ENCODE measurements at places on chromosomes 7 and 10.
A peak's percentile ranks its signal among the peaks of the same experiment; 100 is the strongest.

- DNase-seq = no peak
Measured at GRCh38 chr7:98137826-98138151, 31.1 kb downstream of the LMTK2 start.

DNA sequence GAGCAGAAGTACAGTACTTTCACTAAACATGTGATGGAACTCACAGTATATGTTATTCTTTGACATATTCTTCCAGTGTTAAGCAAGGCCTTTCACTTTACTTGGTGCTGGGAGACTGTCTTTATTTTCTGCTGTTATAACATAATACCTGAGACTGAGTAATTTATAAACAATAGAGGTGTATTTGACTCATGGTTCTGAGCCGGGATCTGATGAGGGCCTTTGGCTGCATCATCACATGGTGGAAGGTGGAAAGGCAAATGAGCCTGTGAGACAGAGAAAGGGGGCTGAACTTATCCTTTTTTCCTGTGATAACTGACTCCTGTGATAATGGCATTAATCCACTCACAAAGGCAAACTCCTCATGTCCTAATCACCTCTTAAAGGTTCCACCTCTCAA lies 1.4 kb downstream of the SUPV3L1 start:
- no peak for DNase-seq

DNA sequence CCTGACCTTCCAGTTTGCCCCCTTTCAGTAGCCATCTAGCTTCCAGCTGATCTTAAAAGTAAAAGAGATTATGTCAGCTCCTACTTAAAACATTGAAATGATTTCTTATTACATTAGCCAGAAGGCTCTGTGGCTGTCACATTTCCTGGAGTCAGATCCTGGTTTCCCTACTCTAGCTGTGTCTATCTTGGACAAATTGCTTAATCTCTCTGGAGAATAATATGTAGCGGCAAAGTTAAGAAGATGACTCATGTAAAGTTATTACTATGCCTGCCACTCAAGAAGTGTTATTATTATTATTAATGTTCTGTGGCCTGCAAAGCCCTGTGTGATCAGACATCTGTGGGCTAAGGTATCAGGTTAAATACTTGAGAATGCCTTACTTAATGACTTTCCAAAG lies 107.2 kb downstream of the RUNDC3B start:
- no peak for DNase-seq

- no peak for DNase-seq
Measured at GRCh38 chr10:104735036-104735756, 94.1 kb downstream of the SORCS3 start.

DNA sequence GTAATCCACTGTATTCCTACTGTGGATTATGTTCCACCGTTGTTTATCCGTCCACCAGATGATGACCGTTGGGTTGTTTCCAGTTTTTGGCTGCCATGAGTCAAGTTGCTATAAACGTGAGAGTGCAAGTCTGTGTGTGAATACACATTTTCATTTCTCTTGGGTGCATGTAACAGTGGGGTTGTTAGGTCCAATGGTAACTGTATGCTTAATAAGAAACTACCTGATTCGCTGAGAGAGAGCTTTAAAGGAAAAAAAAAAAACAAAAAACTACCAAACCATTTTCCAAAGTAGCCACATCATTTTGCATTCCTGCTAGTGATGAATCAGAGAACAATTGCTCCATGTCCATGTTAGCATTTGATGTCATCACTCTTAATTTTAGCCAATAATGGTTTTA lies 15.9 kb downstream of the UBN2 start:
- no peak for DNase-seq

DNA sequence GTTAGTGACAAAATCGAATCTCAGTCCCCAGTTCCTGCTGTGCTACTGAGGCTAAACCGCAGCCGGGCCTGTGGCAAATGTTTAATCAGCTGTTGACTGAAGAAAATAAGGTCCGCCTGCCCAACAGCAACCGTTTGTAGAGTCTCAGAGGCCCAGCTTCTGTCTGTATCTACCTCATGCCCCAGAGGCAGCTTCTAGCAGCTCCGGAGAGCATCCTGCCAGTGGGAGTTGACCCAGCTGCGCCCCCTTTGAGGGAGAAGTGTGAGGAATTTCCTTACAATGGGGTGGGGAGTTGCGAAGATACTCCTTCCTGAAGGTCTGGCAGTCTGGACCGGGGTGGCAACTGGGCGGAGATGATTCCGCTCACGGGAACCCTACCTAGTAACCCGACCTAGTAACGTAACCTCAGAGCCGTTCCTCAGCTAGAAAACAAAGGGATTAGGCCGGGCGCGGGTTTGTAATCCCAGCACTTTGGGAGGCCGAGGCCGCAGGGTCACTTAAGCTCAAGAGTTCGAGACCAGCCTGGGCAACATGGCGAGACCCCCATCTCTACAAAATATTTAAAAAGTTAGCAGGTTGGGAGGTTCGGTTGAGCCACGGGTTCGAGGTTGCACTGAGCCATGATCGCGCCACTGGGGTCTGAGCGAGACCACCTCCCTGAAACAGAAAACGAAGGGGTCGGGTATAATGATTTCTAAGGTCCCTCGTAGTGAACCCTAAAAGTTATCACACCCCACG lies 846 bp upstream of the ZNF775 start:
- peak; percentile 39 for DNase-seq

DNA sequence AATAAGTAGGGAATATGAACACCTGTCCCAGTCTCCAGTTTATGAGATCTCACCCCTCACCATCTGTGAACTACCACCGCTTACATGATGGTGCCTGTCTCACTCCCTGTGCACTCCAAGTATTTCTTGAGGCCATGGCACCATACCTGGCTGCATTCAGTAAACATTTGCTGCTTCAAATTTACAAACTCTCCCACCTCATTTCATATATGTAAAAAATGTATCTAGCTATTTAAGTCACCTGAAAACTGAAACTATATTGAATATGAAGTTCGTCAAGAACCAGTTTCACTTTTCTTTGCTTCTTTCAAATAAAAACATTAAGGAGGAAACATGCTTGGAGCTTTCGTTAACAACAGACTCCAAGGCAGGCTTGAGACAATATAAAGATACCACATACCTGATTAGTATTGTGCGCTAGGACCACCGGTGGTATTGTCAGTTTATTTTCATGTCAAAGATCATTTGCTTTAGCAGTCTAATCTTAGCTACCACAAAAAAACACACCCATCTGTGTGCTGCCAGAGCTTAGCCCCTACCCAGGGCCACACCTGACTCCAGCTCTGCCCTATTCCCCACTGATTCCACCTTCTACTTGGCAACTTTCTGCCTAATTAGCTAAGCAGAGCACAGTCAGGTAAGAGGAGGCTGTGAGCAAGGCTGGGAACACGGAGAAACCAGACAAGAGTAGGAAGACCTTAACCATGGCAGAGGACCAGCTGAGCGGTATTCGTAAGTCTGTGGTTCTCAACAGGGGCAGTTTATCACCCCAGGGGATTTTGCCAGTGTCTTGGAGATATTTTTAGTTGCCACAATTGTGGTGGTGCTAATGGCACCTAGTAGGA lies 92.0 kb downstream of the ZFAND4 start:
- peak; percentile 15 for DNase-seq

DNA sequence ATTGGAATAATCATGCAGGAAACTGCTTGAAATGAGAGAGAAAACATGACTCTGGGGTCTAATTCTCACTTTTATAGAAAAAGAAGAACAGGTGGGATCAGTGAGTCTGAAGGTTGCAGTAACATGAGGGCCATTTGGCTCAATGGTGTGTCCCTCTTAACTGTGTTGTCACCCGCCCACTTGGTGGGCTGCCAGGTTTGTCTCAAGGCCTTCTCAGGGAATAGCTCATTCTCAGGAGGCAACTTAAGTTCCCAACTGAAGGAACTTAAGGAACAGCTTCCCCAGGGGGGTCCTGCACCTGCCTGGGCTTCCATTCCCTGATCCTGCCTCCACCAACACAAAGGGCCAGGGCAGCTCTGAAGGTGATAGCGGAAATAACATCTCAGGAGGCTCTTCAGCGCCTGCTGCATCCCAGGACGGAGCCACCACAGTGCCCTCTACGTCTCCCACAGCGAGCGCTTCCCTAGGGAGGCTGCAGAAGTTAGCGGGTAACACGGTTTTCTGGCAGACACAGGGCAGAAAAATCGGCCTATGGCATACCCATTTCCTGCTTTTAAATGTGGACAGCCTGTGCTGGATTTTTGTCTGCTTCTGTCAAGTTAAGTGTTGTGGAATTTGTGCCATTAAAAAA lies 88.8 kb downstream of the ZRANB1 start:
- no peak for DNase-seq

GRCh38 chr10:131547129-131547799 lies 235.7 kb upstream of the TCERG1L start:
- DNase-seq = no peak

DNA sequence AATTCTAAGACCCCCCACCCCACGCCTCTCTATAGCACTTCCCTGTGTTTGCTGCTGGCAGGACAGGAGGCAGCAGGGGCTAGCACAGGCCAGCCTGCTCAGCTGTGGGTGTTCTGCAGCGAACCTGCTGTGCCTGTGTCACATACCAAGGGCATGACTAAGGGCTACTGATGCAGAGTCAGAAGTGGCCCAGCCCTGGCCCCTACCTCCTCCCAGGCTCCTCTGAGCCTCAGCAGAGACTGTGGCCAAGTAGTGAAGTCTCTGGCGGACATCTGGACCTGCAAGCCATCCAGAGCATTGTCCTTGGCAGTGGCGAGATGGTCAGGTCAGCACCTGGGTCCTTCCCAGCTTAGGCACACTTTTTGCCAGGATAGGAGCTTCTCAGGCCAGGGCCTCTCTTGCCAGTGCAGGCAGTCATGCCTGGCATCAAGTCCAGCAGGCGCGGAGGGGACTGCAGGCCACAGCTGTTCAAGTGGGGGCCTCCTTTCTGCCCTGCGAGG lies 116.3 kb upstream of the RET start:
- no peak for DNase-seq

DNA sequence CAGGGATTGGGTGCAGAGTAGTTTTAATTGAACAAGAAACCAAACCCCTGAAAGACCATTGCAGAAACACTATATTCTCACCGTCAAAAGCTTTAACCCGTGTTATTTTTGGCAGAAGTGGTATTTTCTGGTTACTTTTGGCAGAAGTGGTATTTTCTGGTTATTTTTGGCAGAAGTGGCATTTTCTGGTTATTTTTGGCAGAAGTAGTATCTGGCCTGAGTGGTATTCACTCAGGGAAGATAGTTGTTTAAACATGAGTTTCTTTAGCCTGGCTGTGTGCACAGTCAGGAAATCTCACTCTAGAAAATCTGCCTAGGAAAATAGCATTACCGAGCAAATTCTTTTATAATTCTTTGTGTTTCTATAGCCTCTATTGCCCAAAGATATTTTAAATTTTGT lies 322.7 kb downstream of the GFRA1 start:
- no peak for DNase-seq

DNA sequence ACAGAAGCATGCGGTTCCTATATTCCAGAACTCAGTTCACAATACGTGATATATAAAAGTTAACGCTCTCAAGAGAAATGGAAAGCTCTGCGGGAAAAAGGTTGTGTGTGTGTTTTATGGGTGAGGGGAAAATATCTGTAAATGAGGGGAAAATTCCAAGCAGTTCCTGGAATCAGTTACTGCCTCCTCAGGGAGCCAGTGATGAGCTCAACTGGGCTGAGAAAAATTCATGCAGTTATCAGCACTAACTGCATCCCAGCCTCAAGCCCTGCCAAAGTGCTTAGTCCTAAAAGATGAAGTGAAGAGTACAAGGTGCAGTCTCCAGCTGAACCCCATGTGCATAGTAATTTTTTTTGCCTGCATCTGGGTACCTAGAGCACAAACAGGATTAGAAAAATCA lies 191.9 kb downstream of the CDK14 start:
- no peak for DNase-seq

DNA sequence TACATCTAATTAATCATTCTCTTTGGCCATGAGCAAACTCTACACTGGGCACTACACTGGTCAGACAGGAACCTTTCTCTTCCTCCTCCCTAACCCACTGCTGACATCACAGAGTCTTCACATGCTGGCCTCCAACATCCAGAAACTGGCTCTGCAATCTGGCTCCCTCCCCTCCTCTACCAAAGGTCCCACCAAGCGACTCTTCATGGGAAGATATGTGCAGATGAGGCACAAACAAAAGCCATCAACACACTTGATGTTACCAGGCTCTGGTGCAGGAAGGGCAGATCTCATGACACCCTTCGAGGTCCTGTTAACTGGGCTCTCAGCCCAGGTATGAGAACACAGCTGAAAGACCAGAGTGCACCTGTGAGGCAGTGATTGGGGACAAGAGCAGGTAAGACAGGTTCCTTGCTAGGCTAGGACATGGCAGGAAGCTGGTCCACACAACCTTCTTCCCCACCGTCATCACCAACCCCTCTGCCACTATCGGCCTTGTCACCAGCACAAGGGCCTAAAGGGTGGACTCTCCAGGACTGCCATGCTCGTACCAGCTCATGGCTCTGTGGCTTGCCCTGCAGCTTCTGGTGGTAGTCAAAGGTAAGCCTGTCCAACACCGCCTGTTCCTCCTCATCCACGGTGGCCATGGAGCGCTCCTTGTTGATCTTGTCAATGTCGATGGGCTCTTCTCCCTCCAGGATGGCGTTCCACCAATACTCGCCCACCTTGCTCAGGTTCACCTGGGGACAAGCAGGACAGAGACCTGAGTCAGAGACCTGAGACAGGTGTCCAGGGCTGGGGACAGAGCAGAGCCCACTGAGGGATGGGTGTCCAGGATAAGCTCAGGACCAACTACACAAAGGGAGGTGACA lies 66.6 kb upstream of the CAMK2B start:
- DNase-seq = no peak

DNA sequence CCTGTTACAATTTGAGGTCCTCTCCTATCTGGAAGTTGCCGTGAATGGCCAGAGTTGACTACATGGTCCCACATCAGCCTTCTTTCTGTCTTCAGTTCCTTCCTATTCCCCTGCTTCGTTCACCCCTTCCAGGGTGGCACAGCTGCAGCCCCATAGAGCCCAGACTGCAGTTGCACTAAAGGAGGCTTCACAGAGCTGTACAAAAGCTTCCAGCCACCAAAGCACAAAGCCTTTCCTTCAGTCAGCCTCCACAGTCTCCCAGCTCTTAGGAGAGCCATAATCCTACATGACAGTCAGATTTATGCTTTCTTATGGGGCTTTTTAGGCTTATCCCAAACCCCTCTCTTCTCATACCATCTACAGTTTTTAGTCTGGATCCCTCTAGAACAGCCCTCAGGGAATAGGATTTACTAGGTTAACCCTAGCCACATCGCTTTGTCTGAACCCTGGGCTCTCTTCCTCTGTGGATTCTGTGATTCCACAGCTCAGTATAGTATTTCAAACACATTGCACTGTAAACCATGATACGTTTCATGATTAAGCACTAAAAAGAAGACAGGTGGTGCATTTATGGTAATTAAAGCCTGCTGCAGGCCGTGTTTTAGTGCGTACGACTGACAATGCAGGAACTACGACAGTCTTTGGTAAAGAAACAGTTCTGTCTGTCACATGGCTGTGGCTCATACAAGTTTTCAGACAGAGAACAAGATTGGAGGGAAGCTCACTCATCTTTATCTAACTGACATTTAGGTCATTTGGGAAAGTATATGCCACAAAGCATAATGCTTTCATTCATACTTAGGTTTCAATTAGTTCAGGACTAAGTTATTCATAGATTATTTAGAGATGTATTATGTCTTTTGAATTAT lies 208.3 kb upstream of the KMT2E start:
- DNase-seq = no peak

Measured in activated naive CD4-positive, alpha-beta T cell treated with Interleukin-2 at 50 U/mL for 16 hours (primary cell).